NCI-H1105 treated with DMSO at 0.1 percent for 48 hours (cell line): ENCODE measurements at places on chromosomes 13 and 19.

- DNase-seq, result no peak
Observed at GRCh38 chr19:12162513-12162881, 399 bp upstream of the ZNF136 start.

- DNase-seq, result no peak
Observed at GRCh38 chr19:11551603-11552235, 7.3 kb downstream of the ELOF1 start.

DNA sequence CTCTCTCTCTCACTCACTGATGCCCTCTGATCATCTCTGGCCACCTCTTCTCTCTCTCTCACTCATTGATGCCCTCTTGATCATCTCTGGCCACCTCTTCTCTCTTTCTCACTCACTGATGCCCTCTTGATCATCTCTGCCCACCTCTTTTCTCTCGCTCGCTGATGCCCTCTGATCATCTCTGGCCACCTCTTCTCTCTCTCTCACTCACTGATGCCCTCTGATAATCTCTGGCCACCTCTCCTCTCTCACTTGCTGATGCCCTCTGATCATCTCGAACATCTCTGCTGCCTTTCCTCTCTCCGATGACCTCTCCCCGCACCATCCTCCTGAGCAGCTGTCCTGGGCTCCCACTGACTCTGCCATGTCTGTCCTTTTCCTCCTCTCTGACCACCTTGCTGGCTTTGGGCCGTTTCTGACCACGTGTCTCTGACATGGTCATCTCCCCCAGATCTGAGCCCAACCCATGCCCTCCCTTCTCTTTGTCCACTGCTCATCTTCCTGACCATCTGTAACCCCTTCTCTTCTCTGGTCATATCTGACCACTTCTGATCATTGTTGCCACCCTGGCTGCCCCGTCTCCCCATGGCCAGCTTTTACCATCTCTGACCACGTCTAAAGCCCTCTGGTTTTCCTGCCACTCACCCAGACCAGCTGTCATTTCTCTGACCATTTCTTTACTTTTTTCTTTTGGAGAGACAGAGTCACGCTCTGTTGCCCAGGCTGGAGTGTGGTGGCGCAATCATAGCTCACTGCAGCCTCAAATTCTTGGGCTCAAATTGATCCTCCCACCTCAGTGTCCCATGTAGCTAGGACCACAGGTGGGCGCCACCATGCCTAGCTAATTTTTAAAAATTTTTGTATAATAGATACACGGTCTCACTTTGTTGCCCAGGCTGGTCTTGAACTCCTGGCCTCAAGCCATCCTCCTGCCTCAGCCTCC, 2.4 kb downstream of the LRFN3 start:
- no peak for DNase-seq

- DNase-seq, result peak; percentile 66
Observed at GRCh38 chr13:108213946-108214345, 1.4 kb downstream of the LIG4 start.

GRCh38 chr13:42895776-42896175, 96.3 kb downstream of the EPSTI1 start:
- DNase-seq, result no peak

GRCh38 chr13:90787007-90787406, 560.5 kb upstream of the MIR17HG start:
- no peak for DNase-seq
